Fibroblast of villous mesenchyme (primary cell): ENCODE measurements at places on chromosomes 6 and 20. TPM values are rescaled to one million over a fixed set of nuclear protein-coding genes. Genes with fewer than 3 reads are reported as not detected.

Gene MACROD2
- total RNA-seq = 1.6 and 1.7 TPM in 2 replicates

Gene DPPA5
- not detected in 2 replicates for total RNA-seq

DNA sequence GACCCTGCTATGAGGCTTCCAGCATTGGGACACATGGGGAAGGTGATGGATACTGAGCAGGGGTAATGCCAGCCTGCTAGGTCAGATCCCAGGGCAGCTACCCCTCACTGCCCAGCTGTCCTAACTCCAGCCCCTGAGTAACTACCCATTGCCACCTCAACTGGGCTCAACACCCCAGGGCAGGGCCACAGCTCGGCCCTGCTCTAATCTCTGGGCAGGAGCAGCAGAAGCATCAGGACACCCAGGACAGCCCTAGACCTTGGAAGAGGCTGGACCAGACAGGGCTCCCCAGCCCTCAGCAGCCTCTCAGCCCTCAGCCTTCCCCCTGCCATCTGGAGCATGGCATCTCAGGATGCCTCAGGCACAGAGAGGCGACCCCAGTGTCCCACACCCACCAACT lies 67.4 kb upstream of the TOP1 start:
- no peak for DNase-seq

- no peak for DNase-seq
Measured at GRCh38 chr6:3457710-3458602, 1.1 kb upstream of the SLC22A23 start.

DNA sequence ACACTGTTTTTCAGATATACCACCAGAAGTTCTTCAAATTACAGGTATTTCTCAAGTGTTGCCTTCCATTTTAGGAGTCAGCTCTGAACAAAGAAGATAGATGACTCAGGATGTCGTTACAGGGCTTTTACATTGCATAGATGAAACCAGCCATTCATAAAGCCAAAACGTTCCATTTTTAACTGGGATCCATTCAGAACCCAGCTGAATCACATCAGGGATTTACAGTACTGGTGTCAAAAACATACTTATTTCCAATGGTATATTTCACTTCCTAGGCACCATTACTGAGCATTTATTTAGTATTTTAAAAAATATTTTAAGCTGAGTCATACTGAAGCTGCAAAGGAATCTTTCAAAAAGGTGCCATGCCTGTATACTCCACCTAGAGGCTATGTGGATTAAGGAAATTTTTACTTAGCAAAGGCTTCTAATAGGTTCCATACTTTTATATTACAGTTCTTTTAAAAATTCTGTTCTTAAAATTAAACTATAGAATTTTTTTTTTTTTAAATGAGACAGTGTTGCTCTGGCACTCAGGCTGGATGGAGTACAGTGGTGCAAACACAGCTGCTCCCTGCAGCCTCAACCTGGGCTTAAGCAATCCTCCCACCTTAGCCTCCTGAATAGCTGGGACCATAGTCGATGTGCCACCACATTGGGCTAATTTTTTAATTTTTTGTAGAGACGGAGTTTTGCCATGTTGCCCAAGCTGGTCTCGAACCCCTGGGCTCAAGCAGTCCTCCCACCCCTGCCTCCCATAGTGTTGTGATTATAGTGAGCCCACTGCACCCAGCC lies 2.6 kb downstream of the ASF1A start:
- peak; percentile 61 for DNase-seq

- DNase-seq = no peak
Measured at GRCh38 chr20:62588458-62589149, 53.7 kb upstream of the SLCO4A1 start.

DNA sequence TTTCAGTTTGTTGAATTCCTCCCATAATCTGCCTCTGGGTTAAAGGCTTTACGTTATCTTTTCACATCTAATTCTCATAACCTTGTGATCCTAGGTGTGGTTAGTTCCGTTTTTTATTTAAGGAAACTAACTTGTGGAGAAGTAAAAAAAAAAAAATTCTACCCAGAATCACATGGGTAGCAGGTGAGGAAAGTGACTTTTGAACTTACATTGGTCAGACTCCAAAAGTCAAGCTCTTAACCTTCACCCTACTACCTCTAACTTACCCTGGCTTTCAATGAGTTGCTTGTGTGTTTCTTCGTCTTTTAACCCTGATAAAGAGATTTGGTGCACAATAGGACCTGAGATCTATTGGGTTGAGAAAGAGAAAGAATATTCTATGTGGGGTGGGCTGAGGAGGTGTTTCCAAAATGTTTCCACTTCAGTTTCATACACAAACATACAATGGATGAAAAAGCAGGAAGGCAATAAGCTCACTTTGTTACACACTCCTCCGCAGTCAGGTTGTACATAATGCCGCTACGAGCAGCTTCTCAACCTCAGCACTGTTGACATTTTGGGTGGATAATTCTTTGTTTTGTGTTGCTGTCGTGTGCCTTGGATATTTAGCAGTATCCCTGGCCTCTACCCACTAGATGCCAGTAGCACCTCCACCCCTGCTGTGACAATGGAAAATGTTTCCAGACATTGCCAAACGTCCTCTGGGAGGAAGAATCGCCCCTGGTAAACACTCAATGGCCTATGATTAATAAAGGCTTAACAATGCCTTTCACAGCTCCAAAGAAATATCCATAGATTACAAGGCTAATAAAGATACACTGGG lies 193.0 kb upstream of the ZNF217 start:
- DNase-seq = peak; percentile 45
